ENCODE measurements at places on chromosomes 1 and 21.

DNA sequence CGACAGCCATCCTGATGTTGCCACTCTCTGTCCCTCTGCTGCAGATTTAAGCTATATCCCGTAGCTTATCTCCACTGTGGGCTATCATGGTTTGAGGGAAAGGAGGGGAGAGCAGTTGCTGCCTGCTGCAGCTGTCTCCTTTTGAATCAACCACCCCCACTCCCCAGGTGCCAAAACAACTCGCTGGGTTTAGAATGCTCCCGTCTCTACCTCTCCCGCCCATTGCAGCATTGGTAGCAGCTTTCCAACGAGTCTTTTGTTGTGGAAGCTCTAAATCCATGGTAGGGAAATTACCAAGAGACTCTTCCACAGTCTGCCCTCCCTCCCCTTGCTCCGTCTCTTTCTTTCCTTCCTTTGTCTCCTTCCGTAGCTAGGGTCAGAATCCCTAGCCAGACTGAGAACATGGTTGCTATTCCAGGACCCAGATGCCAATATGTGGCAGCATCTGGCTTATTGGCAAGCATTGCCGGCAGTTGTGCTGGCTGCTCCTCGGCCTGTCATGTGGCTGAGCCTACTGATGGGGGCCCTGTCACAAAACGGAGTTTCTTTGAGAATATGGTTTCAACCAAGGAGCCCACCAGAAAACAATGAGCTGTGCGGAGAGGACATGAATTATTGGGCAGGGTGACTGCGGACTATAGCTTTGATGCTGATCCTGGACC, 230.7 kb downstream of the RPS6KC1 start:
- no peaks in the 10 kb centered on the region for H3K4me1 ChIP-seq
- H3K27me3 ChIP-seq, result no peaks in the 10 kb centered on the region
- no peak for DNase-seq
- no peak overlapping the region for H3K27ac ChIP-seq
- no peaks in the 10 kb centered on the region for H3K36me3 ChIP-seq

DNA sequence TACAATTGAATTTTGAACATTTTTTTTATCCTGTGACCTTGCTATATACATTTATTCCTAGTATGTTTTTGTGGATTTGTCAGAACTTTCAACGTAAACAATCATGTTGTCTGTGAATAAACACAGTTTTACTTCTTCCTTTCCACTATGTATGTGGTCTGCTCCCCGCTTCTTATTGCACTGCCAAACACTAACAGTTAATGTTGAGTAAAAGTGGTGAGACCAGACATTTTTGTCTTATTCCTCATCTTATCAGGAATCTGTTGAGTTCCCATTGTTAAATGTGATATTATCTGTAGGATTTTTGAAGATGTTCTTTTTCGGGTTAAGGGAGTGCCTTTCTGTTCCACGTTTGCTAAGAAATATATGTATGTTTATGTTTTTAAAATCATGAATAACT, 45.9 kb downstream of the CAMSAP2 start:
- no peak for DNase-seq
- no peak overlapping the region for H3K27ac ChIP-seq
- no peak overlapping the region for H3K4me3 ChIP-seq

DNA sequence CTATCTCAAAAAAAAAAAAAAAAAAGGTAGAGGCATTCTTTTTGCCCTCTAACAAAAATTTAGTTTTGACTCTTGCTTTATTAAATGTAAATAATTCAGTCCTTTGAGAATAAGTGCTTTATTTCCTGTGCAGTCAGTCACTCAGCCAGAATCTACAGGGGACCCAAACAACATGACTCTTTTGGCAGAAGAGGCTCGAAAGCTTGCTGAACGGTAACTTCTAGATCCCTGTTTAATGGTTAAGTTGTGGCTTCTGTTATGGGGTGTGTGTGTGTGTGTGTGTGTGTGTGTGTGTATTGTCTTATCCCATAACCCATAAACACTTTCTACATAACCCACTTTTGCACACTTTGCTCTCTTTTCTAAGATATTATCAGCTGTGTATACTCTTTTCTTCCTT, 54.9 kb upstream of the LAMC2 start:
- DNase-seq, result no peak
- H3K36me3 ChIP-seq, result no peaks in the 10 kb centered on the region
- H3K27me3 ChIP-seq, result peaks cover 25% of the 10 kb centered on the region
- H3K27ac ChIP-seq, result no peak overlapping the region

GRCh38 chr1:64309431-64309831, 106.0 kb downstream of the UBE2U start:
- H3K36me3 ChIP-seq, result no peaks in the 10 kb centered on the region
- H3K4me3 ChIP-seq, result no peak overlapping the region
- no peak overlapping the region for H3K27ac ChIP-seq
- no peaks in the 10 kb centered on the region for H3K4me1 ChIP-seq

GRCh38 chr21:14926186-14926585, 138.6 kb downstream of the NRIP1 start:
- no peak overlapping the region for H3K27ac ChIP-seq
- H3K36me3 ChIP-seq, result no peaks in the 10 kb centered on the region
- DNase-seq, result no peak
- H3K27me3 ChIP-seq, result no peaks in the 10 kb centered on the region
- H3K4me3 ChIP-seq, result no peak overlapping the region

DNA sequence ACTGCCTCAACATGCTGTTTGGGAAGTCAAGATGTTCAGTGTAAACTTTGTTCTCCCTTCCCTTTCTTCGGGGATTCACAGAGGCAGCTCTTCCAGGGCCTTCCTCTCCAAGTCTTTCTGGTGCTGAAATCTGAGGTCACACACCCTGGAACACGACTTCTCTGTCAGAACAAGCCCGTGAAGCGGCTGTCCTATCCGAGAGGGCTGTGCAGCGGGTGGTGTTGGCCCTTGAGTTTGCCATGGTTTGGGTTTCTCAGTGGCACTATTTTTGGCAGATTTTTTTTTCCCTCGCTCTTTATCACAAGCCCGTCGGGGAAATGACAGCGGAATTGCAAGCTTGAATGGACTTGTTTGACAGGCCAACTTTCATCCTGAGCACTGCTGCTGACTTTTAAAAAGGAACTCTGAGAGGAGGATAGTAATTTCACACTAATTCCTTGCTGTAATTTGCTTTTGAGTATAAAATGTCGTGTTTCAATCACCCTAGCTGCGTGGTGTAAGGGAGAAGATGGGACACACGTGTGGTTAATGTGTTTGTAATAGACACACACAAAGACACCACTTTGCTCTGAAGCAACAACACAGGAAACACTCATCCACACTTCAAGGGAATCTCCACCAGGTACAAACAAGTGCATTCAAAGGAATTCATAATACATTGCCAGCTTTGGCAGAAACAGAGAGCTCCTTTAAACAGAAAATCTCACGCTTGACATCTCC, 60.1 kb upstream of the TARBP1 start:
- H3K27me3 ChIP-seq, result no peaks in the 10 kb centered on the region
- no peak for DNase-seq
- no peaks in the 10 kb centered on the region for H3K36me3 ChIP-seq
- H3K27ac ChIP-seq, result no peak overlapping the region
- H3K4me1 ChIP-seq, result peaks cover 8% of the 10 kb centered on the region
